ENCODE measurements at places on chromosomes 5 and 9.

DNA sequence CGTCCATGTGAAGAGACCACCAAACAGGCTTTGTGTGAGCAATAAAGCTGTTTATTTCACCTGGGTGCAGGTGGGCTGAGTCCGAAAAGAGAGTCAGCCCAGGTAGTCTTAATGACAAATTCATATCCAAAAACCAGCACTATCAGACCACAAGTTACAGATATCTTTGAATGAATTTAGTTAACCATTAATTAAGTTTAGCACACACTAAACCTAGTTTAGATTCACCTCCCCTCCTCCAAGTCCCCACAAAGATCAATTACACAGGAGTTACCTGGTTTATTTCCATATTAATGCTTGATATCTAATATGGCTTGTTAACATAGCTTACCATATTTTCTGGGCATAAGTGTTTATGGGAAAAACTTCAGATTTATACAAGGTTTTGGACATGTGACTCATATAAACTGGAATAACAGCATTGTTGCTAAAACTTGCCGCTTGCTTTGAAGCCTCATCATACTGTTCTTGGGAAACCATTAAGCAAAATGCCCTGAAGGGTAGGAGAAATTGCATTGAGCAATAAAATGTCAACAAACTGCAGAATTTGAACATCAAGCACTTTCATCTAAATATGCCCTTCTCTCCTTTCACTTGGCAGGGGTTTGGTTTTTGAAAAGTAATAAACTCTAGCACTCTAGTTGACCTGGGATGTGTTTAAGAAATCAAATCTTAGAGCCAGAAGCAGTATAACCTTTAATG lies 166.9 kb downstream of the SNCAIP start:
- no peak for DNase-seq

DNA sequence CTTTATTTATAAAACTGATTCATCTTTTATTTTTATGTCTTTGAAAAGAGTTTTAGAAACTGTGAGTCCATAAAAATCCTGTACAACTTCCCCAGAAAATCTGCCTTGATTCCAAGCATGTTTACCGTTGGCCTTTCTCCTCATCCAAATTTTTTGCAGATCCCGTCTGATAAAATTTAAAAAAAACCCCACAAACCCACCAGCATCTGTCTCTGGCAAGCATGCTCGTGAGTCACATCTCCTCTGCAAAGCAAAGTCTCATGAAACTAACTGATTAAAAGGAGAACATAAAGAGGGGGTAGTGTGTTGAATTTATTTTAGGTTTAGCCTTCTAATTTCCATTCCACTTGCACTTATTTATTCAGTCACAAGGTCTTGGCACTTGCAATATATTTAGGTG lies 109.4 kb downstream of the MAT2B start:
- DNase-seq: no peak

- DNase-seq: no peak
Measured at GRCh38 chr5:64625678-64626077, 64.6 kb upstream of the SHISAL2B start.

DNA sequence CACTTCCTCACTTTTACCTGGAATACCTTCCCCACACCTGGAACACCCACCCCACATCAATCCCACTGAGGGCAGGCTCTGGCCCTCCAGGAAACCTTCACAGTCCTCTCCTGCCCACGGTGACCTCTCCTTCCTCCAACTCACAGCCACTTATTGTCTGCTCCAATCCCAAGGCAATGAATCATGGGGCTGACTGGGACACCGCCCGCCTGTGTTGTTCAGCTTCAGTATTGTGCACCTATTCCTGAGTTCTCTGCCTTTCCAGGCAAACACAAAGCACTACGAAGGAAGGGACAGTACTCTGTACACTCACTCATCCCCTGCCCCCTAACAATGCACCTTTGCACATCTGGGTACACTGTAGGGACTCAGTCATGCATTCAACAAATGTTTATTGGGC lies 7.3 kb downstream of the PCDH1 start:
- DNase-seq: no peak
